Kasumi-1 (cell line): ENCODE measurements at places on chromosomes 7 and 10.
A peak's percentile ranks its signal among the peaks of the same experiment; 100 is the strongest.

GRCh38 chr7:117165656-117166055 is 157.2 kb downstream of the WNT2 start:
- no peak for DNase-seq

DNA sequence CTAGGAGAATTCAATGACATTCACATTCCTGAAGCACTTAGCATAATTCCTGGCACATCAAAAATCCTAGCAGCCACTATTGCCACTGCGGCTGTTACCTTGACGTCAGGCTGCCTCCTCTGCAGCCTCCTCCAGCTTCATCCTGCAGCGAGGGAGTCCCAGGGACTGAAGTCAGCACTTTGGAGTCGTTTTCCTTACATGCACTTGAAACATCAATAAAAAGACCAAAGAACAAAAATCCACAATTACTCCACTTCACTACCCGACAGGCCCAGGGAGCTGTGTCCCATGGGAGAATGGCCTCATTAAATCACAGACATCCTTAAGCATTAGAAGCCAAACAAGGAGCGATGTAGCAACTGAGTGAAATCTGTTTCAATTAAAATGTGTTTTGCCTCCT is 48.6 kb upstream of the NANOS1 start:
- no peak for DNase-seq

DNA sequence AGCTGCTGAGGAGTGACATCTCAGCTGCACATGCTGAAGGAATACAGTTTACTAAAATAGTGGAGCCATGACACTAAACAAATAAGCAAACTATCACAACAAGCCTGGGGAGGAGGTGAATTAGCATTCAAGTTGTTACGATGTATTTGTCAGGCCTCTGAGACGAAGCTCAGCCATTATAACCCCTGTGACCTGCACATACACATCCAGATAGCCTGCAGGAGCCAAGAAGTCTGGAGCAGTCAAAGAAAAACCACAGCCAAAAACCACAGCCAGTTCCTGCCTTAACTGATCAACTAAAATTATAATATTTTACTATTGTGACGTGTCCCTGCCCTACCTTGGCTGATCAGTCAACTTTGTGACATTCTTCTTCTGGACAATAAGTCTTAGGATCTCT is 68.6 kb downstream of the NSUN6 start:
- DNase-seq, result peak; percentile 84

GRCh38 chr7:131325179-131325840 is 2.4 kb upstream of the MKLN1 start:
- no peak for DNase-seq

DNA sequence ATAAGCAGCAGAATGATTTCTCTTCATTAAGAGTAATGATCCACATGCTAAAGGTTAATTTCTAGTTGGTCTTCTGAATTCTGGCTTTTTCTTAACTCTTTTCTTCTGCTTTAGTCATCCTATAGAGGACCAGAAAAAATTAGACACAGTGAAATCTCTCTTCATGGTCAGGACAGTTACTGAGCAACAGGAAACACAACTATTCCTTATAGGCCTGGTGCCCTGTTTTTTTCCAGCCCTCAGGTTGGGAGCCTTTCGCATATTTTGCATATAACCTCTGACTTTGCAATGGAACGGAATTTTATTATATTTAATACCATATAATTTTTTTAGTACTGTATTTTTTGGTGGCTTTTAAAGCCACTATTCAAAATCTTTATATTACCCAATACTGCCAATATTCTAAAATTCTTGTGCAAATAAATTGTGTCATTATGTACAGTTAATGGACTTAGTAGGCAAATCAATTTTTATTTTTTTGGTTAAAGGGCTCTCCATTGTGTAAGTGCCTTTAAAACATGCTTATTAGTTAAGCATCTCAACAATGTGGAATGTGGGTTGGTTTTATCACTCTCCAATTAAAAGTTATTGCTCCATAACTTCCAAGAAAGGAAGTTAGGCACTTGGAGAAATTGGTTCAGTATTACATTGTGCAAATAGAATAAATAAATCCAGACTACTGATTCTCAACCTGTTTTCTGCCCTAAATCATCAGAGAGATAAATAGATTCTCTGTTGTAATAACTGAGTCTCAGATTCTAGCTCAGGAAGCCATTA is 22.5 kb downstream of the ARL4A start:
- DNase-seq, result no peak

GRCh38 chr7:137682596-137682995 is 164.2 kb downstream of the DGKI start:
- no peak for DNase-seq

DNA sequence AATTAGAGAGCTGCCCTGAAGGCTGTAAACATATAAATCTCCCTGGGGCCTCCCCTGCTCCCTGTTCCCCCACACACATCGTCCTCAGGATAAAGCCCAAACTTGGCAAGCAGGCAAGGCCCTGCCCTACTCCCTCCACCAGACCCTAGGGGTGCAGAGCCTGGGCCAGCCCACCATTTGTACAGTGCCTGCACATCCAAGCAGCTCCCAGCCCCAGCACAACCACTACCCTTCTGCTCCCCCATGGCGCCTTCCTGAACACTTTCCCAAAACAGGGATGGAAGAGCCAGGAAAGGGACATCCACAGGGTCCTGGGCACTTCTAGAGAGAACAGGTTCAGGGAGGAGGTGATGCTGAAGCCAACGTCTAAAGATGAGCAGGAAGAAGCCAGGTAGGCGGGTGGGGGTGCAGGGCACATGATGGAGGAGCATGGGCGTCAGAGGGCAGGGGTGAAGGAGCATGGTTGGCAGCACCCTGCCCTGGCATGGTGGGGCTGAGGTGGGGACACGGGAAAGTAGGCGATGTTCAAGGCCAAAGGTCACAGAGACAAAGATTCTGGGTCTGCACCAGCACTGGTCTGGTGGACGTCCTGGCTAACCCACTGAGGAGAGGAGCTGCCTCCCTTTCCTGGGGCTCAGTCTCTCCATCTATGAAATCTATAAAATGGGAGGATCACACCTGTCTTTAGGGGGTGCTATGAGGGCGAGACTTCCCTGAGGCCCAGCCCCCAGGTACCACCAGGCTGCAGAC is 140.6 kb downstream of the ARHGAP22 start:
- DNase-seq, result no peak

GRCh38 chr10:23886355-23886754 is 322.6 kb upstream of the KIAA1217 start:
- DNase-seq, result no peak

DNA sequence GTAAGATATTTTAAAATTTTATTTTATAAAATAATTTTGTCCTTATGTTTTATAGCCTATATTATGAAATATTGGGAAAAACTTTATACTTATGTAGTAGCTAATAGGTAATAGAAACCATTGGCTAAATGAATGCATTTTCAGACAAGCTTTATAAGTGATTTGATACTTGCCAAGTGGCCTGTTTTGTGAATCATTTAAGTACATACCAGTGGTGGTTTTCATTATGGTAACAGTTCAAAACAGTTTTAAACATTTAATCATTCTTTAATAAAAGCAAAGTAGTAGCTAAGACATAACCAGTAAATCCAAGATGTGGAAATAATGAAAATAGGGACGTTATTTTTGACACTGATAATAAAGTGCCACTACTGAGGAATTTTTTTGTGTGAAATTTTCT is 182.2 kb downstream of the PHF14 start:
- DNase-seq, result no peak

GRCh38 chr10:33039181-33039580 is 81.2 kb upstream of the ITGB1 start:
- DNase-seq, result no peak

DNA sequence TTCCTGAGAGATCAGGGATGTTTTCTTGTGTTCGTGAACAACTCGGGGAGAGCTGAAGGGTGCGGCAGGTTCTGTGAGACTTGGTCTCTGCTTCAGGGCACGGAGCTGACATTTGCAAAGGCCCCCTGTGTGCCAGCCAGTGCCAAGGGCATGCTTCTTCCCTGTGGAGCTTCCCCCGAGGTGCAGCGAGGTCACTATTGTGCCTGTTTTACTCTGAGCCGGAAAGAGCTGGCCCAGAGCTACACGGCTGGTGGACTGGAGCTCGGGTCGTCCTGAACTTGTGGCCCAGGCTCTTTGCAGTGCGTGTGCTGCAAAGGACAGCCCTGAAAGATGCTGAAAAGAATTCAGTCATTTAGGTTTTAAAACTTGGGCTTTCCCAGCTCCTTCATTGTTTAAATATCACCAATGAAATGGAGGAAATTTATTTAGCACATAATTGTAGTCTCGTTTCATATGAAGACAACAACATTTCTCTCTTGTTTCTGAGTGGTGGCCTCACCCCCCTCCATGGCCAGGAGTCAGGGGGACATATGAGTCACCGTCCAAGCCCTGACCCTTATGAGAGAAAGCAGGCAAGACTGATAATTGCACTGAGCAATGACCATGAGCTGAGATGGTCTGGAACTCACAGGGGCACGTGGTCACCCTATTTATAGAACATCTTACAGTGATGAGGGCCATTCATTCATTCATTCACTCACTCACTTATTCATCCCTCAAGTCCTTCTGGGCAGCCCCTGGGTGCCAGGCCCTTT is 102.6 kb downstream of the PTPRE start:
- no peak for DNase-seq
